ENCODE measurements at places on chromosomes 16 and 17.
A peak's percentile ranks its signal among the peaks of the same experiment; 100 is the strongest.

- no peak for DNase-seq
Measured at GRCh38 chr16:51579652-51580360, 428.7 kb upstream of the SALL1 start.

DNA sequence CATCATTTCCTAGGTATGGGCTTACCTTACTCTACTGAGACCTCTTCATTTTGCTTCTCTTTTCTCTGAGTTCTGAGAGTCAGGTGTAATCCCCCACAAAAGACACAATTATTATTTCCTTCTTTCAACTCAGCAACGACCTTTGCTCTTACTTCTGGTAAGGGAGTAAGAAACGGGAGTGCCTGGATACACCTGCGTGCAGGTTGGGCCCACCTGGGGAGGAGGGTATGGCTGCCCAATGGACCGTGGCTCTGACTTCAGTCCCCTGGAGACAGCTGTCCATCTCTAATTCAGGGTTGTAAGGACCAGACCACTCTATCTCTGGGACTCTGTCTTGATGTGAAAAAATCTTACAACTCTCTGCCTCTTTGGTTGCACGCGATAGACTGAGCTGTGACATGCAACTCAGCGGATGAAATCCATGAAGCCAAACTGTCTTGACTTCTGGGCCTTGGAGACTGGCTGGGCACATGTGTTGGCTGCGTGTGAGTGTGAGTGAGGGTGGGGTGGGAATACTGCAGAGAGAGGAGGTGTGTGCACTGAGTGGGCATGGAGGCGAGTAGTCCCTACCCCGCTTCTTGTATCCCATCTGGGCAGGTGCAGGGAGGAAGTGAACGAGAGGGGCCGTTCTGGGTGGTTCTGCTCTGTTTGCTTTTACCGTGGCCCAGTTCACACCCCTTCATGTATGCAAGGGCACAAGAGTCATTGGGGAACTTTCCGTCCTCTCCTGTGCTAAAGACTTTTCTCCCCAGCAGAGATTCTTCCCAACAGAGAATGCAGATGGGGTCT is 1.2 kb downstream of the TMEM238L start:
- no peak for DNase-seq

DNA sequence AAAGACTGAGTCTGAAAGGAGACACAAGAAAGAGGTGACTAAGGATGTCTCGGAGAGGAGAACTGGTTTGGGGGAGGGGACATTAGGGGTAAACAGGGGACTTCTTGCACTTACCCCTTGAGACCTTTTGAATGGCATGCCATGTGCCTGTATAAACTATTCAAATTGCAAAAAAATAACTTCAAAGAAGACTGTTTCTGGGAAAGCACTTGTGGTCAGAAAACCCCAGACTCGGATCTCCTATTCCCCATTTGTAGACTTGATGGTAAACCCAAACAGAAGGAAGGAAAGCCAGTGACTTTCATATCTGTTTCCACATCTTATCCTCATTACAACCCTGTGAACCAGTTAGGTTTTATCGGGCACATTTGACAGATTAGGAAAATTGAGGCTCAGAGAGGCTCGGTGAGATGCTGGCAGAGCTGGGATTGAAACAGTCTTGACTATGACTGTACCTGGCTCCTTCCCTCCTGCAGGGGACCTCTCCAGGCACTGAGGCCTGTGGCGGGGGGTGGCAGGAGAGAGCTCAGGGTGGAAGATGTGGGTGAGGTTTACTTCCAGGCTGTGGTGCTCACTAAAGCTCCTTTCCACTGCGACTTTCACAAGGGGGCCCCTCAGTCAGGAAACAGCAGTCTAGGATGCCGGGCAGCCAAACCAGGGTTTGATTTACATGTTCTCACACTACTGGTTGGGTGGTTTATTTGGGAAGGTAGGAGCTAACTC is 30.5 kb upstream of the PLCG2 start:
- DNase-seq: no peak

GRCh38 chr16:24848065-24848464 is 2.3 kb downstream of the SLC5A11 start:
- no peak for DNase-seq

- DNase-seq: no peak
Measured at GRCh38 chr17:57675427-57676387, 69.4 kb downstream of the CCDC182 start.

- DNase-seq: peak; percentile 68
Measured at GRCh38 chr17:16991349-16992009, 19.6 kb upstream of the TNFRSF13B start.

- no peak for DNase-seq
Measured at GRCh38 chr17:73316919-73317505, 5.2 kb upstream of the CDC42EP4 start.

DNA sequence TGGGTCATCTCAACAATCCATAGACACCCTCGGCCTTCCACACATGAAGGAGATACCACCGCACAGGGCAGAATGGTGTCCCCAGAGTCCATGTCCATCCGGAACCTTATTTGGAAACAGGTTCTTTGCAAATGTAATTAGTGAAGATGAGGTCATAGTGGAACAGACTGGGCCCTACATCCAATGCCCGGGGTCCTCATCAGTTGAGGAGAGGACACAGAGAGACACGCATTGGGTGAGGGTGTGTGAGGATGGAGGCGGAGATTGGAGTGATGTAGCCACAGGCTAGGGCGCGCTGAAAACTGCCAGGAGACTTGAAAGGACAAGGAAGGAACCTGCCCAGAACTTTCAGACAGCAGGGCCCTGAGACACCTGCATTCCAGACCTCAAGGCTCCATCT is 169.4 kb downstream of the ENGASE start:
- no peak for DNase-seq

GRCh38 chr17:291587-291986 is 61.0 kb downstream of the RPH3AL start:
- no peak for DNase-seq

DNA sequence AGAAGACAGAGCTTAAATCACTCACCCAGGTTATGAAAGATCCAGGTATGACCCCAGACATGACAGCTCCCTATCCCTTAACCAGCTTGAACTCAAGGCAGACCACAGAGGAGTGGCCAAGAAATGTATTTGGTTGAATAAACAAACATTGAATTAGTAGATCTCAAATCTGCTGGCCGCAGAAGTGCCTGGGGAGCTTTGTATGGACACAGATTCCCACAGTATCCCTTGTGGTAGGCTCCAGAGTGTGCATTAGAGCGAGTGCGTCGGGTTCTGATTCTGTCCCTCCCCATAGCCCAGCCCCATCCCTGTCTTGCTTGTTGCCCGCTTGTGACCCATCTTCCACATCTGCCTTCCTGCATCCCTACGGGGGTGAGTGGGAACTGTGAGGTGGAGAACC is 118.8 kb upstream of the FOXF1 start:
- no peak for DNase-seq

DNA sequence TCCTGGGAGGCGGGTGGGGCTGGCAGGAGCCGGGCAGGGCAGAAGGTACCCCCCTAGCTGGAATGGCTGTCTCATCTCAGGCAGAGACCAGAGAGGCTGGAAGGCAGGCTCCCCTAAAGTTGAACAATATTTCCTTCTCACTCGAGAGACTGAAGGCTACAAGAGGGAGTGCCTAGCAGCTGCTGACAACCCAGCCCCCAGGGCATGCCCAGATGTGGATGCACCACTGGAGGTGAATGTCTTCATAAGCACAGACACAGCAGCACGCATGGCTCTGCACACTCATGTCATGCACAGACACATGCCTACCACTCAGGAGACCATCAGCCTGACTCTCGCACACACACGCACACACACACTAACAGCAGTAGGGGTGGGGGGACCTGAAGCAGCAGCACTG is 179.0 kb downstream of the CCT6B start:
- no peak for DNase-seq

DNA sequence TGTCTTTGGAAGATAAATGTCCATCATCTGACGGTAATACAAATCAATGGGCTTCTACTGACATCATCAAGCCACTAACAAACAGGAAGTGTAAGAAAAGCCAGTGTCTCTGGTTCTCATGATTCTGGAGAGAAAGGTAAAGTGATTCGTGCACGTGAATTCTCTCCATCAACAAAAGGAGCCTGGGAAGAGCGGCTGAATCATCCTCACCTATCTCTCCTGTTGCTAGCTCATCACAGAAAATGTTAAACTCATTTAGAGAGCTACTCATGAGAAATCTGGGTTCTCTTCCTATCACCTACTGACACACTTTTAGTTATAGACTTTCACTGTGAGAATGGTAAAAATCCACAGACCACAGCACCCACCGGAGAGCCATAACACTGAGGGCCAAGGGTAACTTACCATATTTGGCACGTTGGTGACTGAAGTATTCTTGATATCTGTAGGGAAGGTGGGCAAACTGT is 70.3 kb downstream of the CREBBP start:
- no peak for DNase-seq

DNA sequence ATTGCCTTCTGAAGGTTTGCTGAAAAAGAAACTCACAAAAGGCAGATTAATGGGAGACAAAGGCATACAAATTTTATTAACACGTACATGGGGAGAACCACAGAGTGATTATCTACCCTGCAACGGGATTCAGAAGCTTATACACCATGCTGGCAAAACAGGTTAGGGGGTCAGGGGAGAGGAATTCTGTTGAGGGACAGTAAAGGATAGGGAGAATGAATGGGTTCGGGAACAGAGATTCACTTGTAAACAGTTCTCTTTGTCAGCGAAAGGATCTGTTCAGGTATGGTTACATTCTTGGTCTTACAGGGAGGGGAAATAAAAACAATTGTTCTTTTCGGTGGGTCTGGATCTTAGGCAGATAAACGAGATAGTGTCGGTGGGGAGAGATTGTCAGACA is 54.3 kb upstream of the B4GALNT2 start:
- no peak for DNase-seq

DNA sequence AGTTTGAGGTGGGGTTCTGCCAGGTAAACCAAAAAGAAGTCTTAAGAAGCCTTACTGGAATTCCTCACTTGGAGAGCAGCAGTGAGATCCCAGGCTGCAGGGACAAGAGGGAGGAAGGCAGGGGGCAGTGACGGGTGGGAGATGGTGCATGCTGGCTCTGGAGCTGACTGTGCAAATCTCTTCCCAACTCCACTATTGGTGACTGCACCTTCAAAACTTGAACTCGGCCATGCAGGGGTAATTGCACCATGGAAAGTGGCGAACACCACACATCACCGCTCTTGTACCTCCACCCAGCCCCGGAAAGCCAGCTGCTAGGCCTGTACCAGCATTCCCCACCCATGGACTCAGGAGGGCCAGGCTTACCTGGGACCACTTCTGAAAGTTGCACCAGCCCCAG is 51.4 kb upstream of the CDR2 start:
- DNase-seq: no peak

DNA sequence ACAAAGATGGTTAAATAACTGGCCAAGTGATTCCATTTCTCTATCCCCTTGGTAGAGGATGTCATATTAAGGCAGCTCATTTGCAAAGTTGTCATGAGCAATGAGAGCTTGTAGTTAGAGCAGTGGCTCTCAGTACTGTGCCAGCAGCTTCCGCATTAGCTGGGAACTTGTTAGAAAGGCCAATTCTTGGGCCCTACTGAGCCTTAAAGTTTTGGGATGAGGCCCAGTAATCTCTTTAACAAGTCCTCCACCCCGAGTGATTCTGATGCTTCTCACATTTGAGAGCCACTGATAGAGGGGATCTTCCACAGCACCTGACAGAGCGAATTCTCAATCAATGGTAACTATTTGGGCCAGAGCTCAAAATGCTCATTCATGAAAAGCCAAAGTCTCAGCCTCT is 20.2 kb upstream of the CCL1 start:
- no peak for DNase-seq

GRCh38 chr17:60524463-60525327 is 1.3 kb downstream of the APPBP2 start:
- no peak for DNase-seq

DNA sequence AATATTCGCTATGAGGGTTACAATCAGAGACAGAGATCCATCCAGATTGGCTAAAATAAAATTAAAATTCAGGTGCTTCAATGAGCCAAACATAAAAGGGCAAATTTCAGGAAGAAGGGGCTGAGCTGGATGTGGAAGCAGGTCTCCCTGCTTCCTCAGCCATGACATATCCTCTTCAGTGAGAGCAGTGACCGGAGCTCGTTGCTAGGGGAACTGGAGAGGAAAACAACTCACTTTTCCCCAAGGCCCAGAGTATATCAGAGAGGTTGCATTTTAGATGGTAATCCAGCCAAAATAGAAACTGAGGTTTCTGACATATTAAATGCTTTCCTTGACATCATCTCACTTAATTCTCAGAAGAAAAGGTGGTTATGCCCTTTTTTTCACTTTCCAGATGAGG is 503.5 kb downstream of the HS3ST4 start:
- no peak for DNase-seq

GRCh38 chr17:19464031-19465026 is 53.3 kb downstream of the RNF112 start:
- DNase-seq: no peak

- DNase-seq: no peak
Measured at GRCh38 chr16:88461331-88462269, 8.5 kb downstream of the ZFPM1 start.

GRCh38 chr17:33144837-33145236 is 148.3 kb downstream of the ASIC2 start:
- no peak for DNase-seq

DNA sequence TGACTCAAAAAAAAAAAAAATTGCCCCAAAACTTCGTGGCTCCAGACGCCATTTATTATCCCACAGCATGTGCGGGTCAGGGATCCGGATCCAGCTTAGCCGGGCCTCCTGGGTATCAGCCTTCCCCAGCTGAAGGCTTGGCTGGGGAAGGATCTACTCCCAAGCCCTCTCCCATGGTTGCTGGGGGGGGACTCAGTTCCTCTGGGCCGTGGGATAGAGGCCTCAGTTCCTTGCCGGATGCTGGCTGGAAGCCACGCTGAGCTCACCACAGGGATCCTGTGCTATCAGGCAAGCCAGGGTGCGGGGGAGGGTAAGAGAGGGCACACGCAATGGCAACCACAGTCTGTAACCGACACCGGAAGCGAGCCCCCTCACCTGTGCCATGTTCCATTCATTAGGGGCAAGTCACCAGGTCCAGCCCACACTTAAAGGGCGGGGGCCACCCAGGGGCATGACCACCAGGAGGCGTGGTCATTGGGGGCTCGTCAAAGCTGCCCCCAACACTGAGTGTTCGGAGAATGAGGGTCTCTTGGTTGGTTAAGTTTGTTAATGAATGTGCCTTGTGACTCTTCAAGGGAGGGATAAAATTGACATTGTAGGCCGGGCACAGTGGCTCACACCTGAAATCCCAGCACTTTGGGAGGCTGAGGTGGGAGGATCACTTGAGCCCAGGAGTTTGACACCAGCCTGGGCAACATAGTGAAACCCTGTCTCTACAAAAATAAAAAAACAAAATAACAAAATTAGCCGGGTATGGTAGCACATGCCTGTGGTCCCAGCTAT is 210.0 kb upstream of the GSE1 start:
- DNase-seq: no peak

- no peak for DNase-seq
Measured at GRCh38 chr16:46927273-46927672, 43.1 kb downstream of the GPT2 start.

DNA sequence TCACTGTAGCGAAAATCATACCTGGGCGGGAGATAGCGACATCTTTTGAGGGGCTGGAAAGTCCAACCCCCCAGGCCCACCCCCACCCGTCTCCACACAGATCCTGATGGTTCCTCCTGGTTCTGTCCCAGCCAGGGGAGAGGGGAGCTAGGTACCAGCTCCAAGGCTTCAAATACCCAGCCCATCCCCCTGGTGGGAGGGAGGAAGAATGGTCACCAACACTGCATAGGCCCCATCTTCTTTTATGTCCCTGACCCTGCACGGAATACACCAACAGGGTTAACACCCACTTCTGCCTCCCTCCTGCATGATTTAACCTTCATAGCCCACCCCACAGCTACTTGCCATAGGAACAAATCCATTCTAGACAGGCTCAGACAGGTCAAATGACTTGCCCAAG is 9.3 kb downstream of the HAP1 start:
- no peak for DNase-seq

GRCh38 chr16:10663146-10663545 is 31.6 kb downstream of the TEKT5 start:
- no peak for DNase-seq

Data from CD4-positive, alpha-beta T cell treated with Interleukin-4 for 4 hours (primary cell).